Transverse colon (tissue), 4 donors: ENCODE measurements at places on chromosomes 2 and 18. TPM values are rescaled to one million over a fixed set of nuclear protein-coding genes. Genes with fewer than 3 reads are reported as not detected.
A peak's percentile ranks its signal among the peaks of the same experiment; 100 is the strongest.

GRCh38 chr2:69979902-69980807, 18.7 kb upstream of the ASPRV1 start:
- DNase-seq: no peak
- H3K27me3 ChIP-seq: no peaks in the 10 kb centered on the region

GRCh38 chr2:31413862-31414550, 536 bp downstream of the XDH start:
- H3K4me1 ChIP-seq: no peaks in the 10 kb centered on the region
- H3K36me3 ChIP-seq: no peaks in the 10 kb centered on the region
- H3K27ac ChIP-seq: peak overlapping the region; percentile 62
- H3K27me3 ChIP-seq: no peaks in the 10 kb centered on the region

DNA sequence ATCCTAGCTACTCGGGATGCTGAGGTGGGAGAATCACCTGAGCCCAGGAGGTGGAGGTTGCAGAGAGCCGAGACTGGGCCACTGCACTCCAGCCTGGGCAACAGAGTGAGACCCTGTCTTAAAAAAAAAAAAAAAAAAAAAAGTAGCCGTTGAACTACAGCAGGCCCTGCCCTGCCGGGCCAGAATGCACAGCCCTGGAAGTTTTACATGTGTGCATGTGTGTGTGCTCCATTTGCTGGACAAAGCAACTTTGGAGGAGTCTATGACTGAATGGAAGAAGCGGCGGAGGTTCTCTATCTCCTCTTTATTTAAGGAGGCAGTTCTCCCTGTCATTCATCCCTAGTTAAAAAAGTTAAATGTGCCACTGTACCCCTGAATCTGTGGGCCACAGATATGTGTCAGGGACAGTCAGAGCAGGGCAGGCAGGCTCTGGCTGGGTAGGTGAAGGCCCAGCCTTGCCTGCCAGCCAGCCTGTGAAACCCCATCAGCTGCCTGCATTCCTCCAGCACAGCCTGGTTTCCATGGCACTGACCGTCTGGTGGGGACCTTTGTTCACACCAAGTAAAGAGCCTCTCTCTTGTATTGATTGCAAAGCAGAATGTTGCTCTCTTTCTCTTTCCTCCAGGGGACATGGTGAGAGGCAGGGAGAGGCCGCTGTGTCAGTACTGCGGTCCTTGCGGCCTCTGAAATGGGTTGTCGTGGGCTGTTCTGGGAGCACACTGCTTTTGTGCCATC, 10.9 kb downstream of the LIPG start:
- DNase-seq: no peak
- no peaks in the 10 kb centered on the region for H3K27me3 ChIP-seq
- no peak overlapping the region for H3K27ac ChIP-seq

GRCh38 chr2:127884436-127884835, 1.3 kb downstream of the AMMECR1L start:
- no peaks in the 10 kb centered on the region for H3K36me3 ChIP-seq
- DNase-seq: peak; percentile 14
- H3K27ac ChIP-seq: peak overlapping the region; percentile 95
- peak overlapping the region; percentile 63 for H3K4me3 ChIP-seq
- H3K27me3 ChIP-seq: no peaks in the 10 kb centered on the region
- H3K4me1 ChIP-seq: peaks cover 19% of the 10 kb centered on the region

DNA sequence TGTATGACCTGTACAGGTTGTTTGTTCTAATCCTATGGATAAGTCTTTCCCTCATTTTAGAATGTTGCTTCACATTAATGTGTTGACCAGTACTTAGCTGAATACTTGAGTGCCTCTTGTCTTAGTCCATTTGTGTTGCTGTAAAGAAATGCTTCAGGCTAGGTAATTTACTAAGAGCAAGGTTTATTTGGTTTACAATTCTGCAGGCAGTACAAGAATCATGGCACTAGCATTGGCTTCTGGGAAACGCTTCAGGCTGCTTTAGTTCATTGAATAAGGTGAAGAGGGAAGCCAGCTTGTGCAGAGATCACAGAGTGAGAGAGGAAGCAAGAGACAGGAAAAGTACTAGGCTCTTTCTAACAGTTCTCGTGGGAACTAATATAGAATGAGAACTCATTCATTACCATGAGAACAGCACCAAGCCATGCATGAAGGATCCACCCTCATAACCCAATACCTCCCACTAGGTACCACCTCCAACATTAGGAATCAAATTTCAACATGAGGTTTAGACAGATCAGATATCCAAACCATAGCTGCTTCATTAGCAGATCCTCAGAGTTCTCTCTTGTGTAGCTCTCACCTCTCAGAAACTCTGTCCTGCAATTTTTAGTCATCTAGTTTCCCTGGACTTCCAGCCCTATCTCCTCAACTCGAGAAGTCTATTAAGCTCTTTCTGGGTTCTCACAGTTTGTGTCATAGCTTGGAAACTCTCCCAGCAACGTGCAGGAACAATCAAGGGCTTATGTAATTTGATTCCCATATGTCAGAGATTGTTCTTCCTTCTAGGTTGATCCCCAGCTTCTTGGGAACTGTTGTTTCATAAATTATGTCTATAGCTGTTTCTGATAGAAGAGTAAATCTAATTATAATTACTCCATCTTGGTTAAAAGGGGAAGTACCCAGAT, 2082.3 kb upstream of the CELF4 start:
- H3K4me3 ChIP-seq: no peak overlapping the region
- no peak for DNase-seq
- no peaks in the 10 kb centered on the region for H3K36me3 ChIP-seq
- H3K27ac ChIP-seq: no peak overlapping the region
- H3K27me3 ChIP-seq: no peaks in the 10 kb centered on the region

DNA sequence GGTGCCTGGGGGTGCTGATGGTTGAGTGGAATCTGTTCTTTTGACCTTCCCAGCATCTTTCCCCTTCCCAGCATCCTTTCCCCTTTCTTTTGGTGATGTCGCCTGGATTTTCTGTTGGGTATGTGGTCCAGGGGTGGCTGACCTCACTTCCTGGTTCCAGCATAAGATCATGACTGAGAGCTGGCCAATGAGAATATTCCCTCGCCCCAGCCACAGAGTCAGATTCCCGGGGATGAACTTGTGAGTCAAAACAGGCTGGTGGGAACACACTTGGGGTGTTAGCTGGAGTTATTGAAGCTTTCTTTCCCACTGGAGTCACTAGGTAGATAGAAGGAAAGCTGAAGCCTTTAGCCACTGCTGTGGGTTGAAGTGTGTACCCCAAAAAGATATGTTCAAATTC, 28.0 kb upstream of the FOSL2 start:
- no peak for DNase-seq
- peaks cover 32% of the 10 kb centered on the region for H3K4me1 ChIP-seq
- H3K27ac ChIP-seq: no peak overlapping the region

DNA sequence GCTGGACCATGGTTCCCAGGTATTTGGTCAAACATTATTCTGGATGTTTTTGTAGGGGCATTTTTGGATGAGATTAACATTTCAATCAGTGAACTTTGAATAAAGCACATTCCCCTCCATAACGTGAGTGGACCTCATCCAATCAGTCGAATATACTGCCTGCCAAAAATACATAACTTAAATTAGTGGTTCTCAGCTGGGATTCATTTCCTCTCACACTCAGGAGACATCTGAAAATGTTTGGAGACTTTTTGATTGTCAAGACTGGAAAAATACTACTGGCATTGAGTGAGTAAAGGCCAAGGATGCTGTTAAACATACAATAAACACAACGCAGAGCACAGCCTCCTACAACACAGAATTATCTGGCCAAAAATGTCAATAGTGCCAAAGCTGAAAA, 198.2 kb downstream of the MYO1B start:
- DNase-seq: no peak
- no peak overlapping the region for H3K4me3 ChIP-seq
- no peaks in the 10 kb centered on the region for H3K4me1 ChIP-seq

DNA sequence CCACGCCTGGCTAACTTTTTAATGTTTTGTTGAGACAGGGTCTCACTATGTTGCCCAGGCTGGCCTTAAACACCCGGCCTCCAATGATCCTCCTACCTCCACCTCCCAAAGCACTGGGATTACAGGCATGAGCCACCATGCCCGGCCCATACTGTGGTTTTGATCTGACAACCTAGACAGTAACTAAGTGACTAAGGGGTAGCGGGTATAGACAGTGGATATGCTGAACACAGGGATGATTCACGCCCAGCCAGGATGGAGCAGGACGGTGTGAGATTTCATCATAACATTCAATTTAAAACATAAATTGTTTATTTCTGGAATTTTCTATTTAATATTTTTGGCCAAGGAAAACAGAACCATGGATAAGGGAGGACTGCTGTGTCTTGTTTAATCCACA, 36.0 kb upstream of the YPEL5 start:
- no peaks in the 10 kb centered on the region for H3K36me3 ChIP-seq
- no peak overlapping the region for H3K4me3 ChIP-seq
- H3K4me1 ChIP-seq: no peaks in the 10 kb centered on the region
- H3K27ac ChIP-seq: no peak overlapping the region
- DNase-seq: no peak

GRCh38 chr2:165410276-165410675, 59.2 kb upstream of the CSRNP3 start:
- no peak overlapping the region for H3K4me3 ChIP-seq
- no peaks in the 10 kb centered on the region for H3K36me3 ChIP-seq
- no peaks in the 10 kb centered on the region for H3K27me3 ChIP-seq
- no peaks in the 10 kb centered on the region for H3K4me1 ChIP-seq

GRCh38 chr2:175001566-175001965, 3.6 kb downstream of the CHN1 start:
- no peak overlapping the region for H3K4me3 ChIP-seq
- peaks cover 54% of the 10 kb centered on the region for H3K27me3 ChIP-seq
- DNase-seq: no peak
- H3K27ac ChIP-seq: no peak overlapping the region
- H3K4me1 ChIP-seq: peaks cover 6% of the 10 kb centered on the region
- H3K36me3 ChIP-seq: no peaks in the 10 kb centered on the region

DNA sequence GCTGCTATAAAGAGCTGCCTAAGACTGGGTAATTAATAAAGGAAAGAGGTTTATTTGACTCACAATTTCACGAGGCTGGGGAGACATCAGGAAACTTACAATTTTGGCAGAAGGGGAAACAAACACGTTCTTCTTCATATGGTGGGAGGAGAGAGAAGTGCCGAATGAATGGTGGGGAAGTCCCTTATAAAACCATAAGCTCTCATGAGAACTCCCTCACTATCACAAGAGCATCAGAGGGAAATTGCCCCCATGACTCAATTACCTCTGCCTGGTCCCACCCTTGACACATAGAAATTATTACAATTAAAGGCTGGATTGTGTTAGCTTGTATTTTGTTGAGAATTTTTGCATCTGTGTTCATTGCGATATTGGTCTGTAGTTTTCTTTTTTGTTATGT, 460.5 kb upstream of the RAB6C start:
- H3K4me3 ChIP-seq: no peak overlapping the region
- H3K27ac ChIP-seq: no peak overlapping the region
- no peaks in the 10 kb centered on the region for H3K27me3 ChIP-seq
- H3K36me3 ChIP-seq: no peaks in the 10 kb centered on the region

GRCh38 chr2:64837116-64837731, 152.0 kb upstream of the SLC1A4 start:
- peak overlapping the region; percentile 77 for H3K27ac ChIP-seq
- peaks cover 15% of the 10 kb centered on the region for H3K4me1 ChIP-seq
- H3K36me3 ChIP-seq: no peaks in the 10 kb centered on the region
- H3K27me3 ChIP-seq: no peaks in the 10 kb centered on the region
- no peak overlapping the region for H3K4me3 ChIP-seq

DNA sequence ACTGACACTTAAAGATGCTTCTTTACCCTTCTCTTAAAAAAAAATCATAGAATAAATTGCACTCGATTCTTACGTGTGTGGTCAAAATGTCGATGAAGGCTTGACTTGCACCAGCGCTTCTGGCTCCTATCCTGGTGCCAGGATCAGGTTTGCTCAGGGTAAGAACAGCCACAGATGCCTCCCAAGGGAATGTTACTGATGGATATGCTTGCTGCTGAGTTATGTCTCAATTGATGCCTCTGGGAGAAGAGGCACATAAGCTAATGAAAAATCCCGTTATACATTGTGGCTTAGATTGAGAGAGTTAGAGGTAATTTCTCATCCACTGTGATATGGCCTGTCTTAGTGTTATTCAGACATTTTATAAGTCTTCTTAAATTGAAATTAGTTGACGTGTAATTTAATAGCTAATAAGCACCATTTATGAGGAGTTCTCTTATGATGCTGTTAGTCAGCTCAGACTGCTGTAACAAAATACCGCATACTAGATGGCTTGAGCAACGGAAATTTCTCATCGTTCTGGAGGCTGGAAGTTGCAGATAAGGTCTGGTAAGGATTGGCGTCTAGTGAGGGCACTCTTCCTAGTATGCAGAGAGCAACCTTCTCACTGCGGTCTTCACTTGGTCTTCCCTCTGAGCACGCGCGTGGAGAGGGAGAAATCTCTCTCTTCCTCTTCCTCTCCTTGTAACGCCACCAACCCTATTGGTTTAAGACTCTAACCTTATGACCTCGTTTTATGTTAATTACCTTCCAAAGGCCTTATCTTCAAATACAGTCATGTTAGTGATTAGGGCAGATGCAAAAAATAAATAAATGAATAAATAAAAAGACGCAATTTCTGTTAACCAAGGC, 116.6 kb upstream of the NOSTRIN start:
- H3K27me3 ChIP-seq: no peaks in the 10 kb centered on the region
- H3K36me3 ChIP-seq: no peaks in the 10 kb centered on the region
- H3K4me3 ChIP-seq: no peak overlapping the region

DNA sequence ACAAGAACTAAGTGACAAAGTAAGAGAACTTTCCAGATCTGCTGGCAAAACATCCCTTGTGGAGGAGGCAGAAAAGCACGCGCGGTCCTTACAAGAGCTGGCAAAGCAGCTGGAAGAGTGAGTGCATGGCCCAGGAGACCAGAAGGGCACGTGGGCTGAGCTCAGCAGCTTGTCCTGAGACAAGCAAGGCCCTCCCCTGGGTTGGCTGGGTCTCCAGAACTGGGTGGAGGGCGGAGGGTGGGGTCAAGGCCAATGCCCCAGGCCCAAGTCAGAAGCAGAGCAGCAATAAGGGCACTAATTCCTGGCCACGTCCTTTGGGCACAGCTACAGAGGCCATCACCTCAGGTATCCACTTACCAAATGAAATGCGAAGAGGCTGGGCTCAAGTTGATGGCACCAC, 110.6 kb upstream of the TTC39C start:
- H3K4me1 ChIP-seq: no peaks in the 10 kb centered on the region
- no peaks in the 10 kb centered on the region for H3K36me3 ChIP-seq
- H3K27me3 ChIP-seq: no peaks in the 10 kb centered on the region
- no peak overlapping the region for H3K4me3 ChIP-seq
- H3K27ac ChIP-seq: no peak overlapping the region

GRCh38 chr18:37844209-37844970, 278.8 kb upstream of the CELF4 start:
- H3K27me3 ChIP-seq: no peaks in the 10 kb centered on the region
- H3K27ac ChIP-seq: no peak overlapping the region
- no peak for DNase-seq
- no peak overlapping the region for H3K4me3 ChIP-seq
- H3K36me3 ChIP-seq: no peaks in the 10 kb centered on the region

GRCh38 chr2:105723431-105723830, 21.3 kb upstream of the NCK2 start:
- no peak overlapping the region for H3K4me3 ChIP-seq
- no peak overlapping the region for H3K27ac ChIP-seq
- no peaks in the 10 kb centered on the region for H3K27me3 ChIP-seq
- no peaks in the 10 kb centered on the region for H3K4me1 ChIP-seq
- no peak for DNase-seq

- no peaks in the 10 kb centered on the region for H3K27me3 ChIP-seq
- no peak for DNase-seq
- H3K4me3 ChIP-seq: no peak overlapping the region
- H3K4me1 ChIP-seq: peaks cover 6% of the 10 kb centered on the region
- no peaks in the 10 kb centered on the region for H3K36me3 ChIP-seq
These were observed 315.0 kb upstream of the TFPI start for GRCh38 chr2:187869195-187869594.

The CCDC74A gene
- 10.9 TPM for total RNA-seq

The OXER1 gene
- total RNA-seq: not detected

The DNAJC5G gene
- not detected for total RNA-seq

The PHLPP1 gene
- total RNA-seq: 23.7 TPM

The TMEM198 gene
- total RNA-seq: 4.4 TPM

The RAB1A gene
- total RNA-seq: 23.9 TPM

The PARD6G gene
- total RNA-seq: 0.40 TPM

The C2orf78 gene
- not detected for total RNA-seq

The HOXD1 gene
- 4.9 TPM for total RNA-seq
